ENCODE measurements at places on chromosomes 4 and X. TPM values are rescaled to one million over a fixed set of nuclear protein-coding genes. Genes with fewer than 3 reads are reported as not detected.

GRCh38 chr4:55927803-55928437 lies 20.8 kb upstream of the CEP135 start:
- DNase-seq = no peak

Gene PABPC4L
- total RNA-seq = not detected

Gene HTN1
- not detected for total RNA-seq

GRCh38 chr4:139776235-139776634 lies 110.6 kb downstream of the MGST2 start:
- no peak for DNase-seq

DNA sequence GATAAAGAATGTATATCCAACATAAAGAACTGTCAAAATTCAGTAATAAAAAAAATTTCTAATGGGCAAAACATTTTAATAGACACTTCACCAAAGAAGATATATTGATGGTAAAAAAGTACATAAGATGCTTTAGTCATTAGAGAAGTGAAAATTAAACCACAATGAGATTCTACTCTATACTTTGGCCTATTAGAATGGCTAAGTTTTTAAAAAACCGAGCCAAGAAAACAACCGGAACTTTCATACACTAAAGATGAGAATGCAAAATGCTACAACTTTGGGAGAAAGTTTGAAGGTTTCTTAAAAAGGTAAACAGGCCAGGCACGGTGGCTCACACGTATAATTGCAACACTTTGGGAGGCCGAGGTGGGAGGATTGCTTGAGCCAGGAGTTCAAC lies 20.8 kb downstream of the CNOT6L start:
- DNase-seq = no peak

DNA sequence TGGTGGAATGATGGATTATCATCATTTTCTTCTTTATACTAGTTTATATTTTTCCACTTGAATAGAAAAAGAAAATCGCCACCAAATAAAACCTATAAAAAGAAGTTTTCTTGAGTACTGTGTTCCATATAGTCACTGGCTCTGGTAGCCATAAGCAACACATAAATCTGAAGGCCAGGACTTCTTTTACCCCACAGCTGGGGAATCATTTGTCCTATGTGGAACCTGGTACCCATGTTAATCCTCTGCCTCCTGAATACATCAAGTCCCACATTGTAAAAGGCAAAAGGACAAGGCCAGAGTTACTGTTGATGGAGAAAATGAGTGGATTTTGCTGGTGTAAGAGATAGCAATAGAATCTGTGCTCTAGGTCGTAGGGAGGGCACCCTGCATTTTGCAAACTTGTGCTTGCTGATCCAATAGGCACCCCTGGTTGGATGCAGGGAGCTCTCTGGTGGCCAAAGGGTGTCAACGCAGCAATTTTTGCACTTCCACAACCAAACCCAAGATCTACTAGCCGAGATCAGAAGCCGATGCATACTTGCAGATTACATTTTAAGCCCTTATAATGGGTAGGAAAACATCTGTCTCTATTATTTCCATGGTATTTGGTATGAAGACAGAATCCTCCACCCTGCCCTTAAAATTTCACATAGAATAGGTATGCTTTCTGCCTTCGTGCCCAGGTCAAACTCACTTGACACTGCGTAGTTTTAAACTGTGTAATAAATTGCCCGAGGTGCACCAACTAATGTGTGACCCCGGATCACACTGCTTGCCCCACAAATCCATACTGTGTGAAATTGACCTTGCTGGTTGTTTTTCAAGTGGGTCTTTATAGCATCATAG lies 146.2 kb upstream of the SCML1 start:
- DNase-seq = peak; percentile 59

GRCh38 chrX:36957425-36958328 lies 50.5 kb upstream of the FAM47C start:
- peak; percentile 17 for DNase-seq

Gene TMEM128
- total RNA-seq = 12.3 TPM

GRCh38 chrX:136065044-136065671 lies 79.9 kb downstream of the SLC9A6 start:
- DNase-seq = no peak

GRCh38 chr4:159341522-159341921 lies 238.6 kb downstream of the RAPGEF2 start:
- no peak for DNase-seq
